ENCODE measurements at places on chromosomes 13 and 19. TPM values are rescaled to one million over a fixed set of nuclear protein-coding genes. Genes with fewer than 3 reads are reported as not detected.

LRRC63 gene
- 0.37 TPM for total RNA-seq

GRCh38 chr19:57813919-57814504 is 701 bp downstream of the ZNF552 start:
- DNase-seq, result no peak

RTBDN gene
- not detected for total RNA-seq

PINLYP gene
- total RNA-seq, result 11.7 TPM

UBE2S gene
- total RNA-seq, result 243 TPM

DNA sequence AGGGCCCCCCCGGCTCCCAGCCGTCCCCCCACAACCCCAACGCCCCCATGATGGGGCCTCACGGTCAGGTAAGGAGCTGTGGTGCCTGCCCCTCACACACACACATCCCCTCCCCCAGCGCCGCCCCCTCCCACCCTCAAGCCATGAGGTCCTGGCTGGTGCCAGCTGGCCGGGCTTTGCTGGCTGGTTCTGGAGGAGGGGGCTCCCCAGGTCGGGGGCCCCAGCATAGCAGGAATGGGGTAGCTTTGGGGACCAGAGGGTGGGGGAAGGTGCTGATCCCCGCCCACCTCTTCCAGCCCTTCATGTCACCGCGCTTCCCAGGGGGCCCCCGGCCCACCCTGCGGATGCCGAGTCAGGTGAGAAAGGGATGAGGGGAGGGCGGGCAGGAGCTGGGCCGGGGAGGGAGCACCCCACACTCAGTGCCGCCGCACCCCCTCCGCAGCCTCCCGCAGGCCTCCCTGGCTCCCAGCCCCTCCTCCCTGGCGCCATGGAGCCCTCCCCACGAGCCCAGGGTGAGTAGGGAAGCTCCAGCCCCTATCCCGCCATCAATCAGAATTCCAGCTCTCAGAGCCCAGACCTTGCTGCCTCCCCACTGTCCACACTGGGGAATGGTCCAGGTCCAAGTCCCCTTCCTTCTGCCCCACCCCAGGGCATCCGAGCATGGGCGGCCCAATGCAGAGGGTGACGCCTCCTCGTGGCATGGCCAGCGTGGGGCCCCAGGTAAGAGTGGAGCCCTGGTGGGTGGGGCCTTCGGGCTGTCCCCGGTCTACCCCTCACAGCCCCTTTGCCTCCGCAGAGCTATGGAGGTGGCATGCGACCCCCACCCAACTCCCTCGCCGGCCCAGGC is 6.4 kb downstream of the ISYNA1 start:
- DNase-seq, result no peak

DNA sequence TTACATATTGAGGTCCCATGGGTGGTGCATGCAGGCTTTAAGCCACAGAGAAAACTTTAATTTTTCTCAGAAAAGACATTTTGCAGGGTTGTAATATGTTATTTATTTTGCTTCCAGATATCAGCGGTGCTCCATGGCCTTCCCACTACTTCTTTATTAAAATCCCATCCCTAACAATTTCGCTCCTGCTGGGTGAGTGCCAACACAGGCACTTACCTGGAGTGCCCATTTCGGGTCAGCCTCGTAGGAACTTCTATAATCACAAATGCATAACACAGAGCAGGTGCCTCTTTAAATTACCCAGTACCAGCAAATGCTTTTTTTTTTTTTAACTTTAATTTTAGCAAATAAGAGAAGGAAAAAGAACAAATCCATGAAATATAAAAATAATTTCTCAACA is 86.4 kb downstream of the EFNB2 start:
- no peak for DNase-seq

DNA sequence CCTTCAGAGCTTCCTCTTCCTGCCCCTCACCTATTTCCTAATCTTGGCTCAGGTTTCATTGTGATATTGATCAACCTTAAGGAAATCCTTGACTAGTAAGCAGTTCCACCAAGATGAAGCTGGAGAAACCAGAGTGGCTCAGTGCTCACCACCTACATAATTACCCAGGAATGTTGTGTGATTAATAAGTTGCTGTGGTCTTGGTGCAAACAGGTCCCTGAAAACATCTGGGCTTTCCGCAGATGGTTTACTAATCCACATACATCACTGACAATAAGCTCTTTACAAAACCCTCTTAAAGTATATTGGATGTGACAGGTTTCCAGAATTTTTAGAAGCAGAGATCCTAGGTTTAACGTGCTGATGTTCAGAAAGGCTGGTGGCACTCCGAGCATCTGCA is 8.6 kb upstream of the SERP2 start:
- DNase-seq, result no peak

EDDM13 gene
- total RNA-seq, result not detected

DNA sequence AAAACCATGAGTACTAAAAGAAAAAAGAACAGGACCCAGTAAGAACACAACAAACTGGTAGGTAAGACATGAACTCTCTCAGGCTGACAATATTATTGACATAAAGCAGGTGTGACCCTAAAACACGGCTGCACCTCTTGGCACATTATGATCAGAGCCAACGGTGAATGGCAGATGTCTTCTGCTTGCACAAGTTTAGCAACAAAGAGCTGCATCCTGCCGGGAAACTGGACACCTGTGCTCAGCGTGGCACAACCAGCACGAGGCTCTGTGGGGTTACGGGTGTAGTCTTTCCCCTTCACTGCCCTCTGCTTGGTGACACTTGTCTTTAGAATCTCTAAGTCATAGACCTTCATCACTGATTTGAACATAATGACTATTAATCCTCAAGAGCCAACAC is 97.9 kb downstream of the DOCK9 start:
- no peak for DNase-seq

- DNase-seq, result no peak
Measured at GRCh38 chr19:1167687-1168571, 6.1 kb downstream of the SBNO2 start.

TTC9B gene
- total RNA-seq, result 1.7 TPM

ZNF610 gene
- total RNA-seq, result 10.0 TPM

AZU1 gene
- total RNA-seq, result 0.68 TPM

- DNase-seq, result no peak
Measured at GRCh38 chr13:102441085-102441484, 39.2 kb upstream of the FGF14 start.

IZUMO4 gene
- 5.6 TPM for total RNA-seq

DNA sequence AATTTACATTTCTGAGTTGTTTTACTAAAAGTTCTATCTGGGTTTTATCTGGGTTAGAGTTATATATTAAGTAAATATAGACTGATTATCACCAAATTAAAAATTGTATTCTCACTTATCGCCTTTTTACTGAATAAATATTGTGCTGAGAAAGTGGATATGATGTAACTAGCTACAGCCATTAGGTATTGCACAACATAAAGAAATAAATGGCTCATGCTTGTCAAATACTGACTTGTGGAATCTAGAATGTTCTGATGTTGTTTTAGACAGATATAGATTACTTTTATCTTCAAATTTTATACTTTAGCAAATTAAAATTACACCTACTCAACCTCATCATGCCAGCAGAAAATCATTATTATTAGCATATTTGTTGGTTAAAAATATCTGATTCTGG is 1277.1 kb upstream of the MIR17HG start:
- no peak for DNase-seq

DNA sequence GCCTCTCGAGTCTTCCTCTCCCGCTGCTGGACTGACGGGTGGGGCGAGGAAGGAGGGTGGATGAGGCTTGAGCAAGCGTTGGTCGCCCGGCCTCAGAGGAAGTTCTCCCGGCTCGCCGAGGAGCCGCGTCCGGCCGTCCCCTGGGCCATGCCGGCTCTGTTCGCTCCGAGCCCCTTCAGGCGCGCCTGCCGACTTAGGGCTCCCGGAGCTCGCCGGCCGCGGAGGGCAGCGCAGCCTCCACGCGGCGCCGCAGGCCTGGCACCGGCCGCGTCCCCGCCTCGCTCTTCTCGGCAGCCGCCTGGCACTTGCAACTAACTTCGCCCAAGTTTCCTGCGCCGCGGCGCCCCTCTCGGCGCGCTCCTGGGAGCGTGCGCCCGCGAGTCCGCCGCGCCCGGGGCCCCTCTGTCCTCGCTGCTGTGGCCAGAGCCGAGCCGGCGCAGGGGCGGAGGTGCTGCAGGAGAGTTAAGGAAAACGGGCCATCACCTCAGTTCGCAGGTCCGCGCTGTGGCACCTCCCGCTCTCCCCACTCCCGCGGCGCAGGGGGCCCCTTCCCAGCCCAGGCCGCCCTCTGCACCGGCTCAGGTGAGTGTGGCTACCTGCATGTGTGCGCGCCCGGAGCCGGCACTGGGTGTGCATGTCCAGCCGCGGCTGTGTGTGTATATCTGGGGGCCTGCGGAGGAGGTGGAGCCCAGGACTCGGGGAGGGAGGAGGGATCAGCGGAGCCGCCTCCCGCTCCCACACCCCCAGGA is 641 bp upstream of the SOX21 start:
- DNase-seq, result peak; percentile 52

ICAM5 gene
- not detected for total RNA-seq

DNA sequence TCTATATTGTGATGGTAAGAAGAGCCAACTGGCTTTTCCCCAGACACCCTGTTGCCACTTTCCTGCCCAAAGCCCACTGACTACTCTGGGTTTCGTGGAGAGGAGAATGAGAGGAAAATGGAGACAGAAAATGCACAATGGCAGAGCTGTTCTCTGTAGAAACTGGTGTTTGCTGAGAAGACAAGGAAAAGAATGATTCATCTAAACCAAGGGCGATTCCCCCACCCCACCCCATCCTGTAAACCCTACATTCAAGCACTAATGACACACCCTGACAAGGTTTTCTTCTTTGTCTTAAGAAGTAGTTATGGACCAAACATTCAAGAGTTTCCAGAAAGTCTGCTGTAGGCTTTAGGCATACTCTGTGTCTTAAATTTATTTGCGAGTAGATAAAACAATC is 68.8 kb downstream of the DOCK9 start:
- no peak for DNase-seq

DNA sequence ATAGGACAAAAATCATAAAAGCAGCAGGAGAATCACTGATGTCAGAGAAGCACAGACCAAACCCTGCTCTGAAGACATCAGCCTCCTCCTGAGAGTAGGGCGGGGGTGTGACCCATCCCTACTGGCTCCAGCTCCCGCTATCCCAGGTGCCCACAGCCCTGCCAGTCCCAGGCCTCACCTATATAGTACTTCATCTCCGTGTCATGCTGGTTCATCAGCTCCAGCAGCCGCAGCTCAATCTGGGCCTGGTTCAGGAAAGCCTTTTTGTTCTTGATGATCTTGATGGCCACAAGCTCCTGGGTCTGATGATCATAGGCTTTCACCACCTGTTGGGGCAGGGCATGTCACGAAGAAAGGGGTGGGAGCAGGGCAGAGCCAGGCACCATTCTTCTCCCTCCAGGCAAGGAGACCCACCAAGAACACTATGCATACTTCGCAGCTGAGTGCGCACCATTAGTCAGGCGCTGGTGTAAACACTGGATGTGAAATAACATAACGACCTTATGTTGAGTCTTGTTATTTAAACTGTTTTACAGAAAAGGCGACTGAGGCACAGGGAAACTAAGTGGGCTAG is 4.2 kb downstream of the DYRK1B start:
- no peak for DNase-seq

GRCh38 chr19:6212403-6213265 is 67.1 kb downstream of the MLLT1 start:
- DNase-seq, result no peak

DNA sequence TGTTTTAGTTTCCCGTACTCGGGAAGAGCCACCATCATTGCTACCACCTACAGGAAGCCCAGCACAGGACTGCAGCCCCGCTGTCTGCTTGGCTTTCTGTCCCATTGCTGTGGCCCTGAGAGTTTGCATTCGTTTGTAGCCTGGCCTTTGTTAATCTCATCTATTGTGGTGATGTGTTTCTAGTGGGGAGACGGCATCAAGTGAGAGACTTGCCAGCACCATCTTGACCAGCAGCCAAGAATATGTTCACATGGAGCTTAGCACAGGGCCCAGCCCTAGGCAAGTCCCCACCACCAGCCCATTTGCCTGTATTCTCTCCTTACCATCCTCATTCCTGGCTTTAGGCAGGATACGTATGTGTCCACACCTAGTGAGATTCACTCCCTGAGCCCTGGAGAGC is 17.3 kb upstream of the OVOL3 start:
- DNase-seq, result no peak

DNA sequence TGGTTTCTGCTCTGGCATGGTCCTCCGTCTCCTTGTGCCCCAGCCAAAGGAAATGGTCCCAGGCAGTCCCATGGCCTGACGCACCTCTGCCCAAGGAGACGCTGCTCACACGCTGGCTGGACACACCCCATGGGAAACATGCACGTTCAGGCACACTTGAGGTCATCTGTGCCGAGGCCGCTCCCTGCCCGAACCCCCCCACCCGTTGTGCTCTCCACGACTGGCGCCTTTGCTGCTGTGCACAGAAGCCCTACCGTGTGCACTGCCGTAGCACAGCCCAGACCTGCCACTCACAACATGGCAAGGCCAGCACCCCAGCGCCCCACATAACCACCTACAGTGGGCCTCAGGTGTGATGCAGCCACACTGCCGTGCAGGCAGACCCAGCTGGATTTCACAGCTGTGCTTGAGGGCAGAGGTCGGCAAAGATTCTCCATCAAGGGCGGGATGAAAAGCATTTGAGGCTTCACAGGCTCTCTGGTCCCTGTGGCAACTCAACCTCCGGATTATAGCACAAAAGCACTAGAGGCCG is 65.7 kb downstream of the SPACA7 start:
- no peak for DNase-seq

GRCh38 chr19:39428283-39429112 is 7.3 kb downstream of the RPS16 start:
- DNase-seq, result no peak

DNA sequence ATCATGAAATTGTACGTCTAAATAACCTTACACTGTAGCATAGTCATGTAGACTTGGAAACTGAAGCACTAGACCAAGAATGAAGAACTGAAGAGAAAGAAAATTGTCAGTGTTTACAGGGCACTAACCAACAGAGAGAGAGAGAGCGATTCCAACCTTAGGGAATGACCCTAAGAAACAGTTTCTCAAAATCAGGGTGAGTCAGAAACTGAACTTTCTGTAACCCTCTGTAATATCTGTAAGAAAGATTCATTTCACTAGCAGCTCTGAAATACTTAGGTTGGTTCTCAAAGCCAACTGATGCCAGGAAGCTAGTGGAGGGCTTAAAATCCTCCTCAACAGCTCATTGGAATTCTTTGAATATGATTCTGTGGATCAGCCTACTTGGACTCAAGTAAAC is 936.9 kb downstream of the EFNB2 start:
- no peak for DNase-seq

DMPK gene
- total RNA-seq, result 114 TPM

SHC2 gene
- 45.2 TPM for total RNA-seq

- DNase-seq, result peak; percentile 41
Measured at GRCh38 chr13:50125554-50126262, 110.5 kb downstream of the KCNRG start.

GRCh38 chr13:32902029-32902780 is 114.0 kb upstream of the KL start:
- no peak for DNase-seq

DNA sequence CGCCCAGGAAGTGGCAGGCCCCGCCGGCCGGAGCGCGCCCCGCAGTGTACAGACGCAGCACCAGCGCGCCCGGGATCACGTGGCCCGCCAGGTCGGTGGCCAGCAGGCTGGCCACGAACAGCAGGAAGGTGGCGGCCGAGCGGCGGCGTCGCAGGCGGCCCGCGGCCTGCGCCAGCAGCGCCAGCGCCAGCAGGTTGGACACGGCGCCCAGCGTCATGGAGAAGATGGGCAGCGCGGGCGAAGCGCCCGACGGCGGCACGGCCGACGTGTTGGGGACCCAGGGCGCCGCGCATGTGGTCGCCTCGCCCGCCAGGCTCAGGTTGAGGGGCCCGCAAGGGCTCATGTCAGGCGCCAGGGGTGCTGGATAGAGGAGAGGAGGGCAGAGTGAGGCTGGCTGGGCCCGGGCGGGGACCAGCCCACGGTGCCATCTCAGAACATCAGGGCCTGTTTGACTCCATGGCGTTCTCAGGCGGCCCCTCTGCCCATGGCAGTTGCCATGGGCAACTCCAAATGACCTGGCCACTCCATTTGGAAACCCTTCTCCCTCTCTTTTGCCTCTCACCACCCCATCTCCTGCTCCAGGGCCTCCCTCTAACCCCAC is 1.1 kb downstream of the PTGER1 start:
- DNase-seq, result no peak

All from neural crest cell (in vitro differentiated cells).